A172 (cell line): ENCODE measurements at places on chromosomes 4 and X.

- peak; percentile 95 for DNase-seq
These were observed 17.8 kb upstream of the CHIC2 start for GRCh38 chr4:54082168-54082567.

DNA sequence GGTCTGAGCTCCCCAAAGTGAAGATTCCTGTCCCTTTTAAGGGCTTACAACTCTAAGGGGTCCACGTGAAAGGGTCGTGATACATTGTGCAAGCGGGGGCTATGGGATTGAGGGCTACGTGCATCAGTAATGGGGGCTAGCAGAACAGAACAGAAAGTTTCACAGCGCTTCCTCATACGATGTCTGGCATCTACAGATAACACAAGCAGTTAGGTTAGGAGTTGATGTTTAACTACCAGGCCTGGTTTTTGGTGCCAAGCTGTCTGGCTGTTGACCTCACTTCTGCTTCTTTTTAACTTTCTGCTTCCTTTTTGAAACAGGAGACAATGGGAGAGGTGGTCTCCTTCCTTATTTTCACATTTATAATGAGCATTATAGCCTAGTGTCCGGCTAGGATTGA is 368.6 kb upstream of the CXorf51A start:
- no peak for DNase-seq

DNA sequence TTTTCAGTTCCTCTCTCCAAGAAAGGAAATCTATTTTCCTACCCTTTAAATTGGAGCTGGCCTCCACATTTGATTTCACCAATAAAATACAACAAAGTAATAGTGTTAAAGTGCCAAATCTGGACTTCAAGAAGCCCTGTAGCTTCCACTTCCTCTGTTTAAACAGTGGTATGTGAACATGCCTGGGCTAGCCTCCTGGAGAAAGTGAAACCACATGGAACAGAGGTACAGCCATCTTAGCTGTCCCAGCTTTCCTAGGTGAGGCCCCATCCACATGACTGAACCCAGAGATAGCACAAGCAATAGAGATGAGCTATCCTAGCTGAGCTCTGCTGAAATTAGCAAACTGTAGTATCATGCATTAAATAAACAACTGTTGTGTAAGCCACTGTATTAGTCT is 131.8 kb upstream of the VCX start:
- no peak for DNase-seq

DNA sequence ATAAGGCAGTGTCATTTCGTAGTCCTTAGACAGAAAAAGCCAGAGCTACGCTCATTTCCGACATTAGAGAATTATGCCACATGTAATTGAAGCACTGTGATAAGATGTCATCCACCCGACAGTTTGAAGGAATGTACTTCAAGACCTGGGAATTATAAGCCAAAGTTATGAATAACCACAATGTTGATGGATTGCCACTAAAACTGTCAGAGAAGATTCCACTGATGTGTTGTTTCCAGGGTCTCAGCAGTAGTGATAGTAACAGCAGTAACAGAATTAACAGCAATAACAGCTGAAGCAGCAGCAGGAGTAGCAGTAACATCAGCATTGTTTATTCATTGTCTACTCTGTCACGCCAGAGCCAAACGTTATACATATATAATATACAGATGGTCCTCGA is 24.7 kb downstream of the RAB33A start:
- DNase-seq = peak; percentile 5

- DNase-seq = no peak
These were observed 115.2 kb downstream of the GLRA3 start for GRCh38 chr4:174713821-174714220.

DNA sequence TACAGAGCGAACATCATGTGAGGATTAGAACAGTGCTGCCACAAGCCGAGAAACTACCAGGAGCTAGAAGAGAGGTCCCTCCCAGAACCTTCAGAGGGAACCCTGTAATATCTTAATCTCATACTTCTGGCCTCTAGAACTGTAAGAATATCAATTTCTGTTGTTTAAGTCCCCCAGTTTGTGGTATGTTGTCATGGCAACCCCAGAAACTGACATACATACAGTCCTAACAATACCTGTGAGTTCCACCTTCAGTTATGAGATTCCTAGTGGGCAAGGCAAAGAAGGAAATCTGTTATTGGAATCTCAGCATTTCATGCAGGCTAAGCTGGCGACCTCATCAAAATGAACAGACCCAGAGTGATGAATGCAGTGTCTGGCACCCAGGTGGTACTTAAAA is 42.5 kb downstream of the ZBTB49 start:
- DNase-seq = no peak

GRCh38 chr4:2792711-2793585 is at the start of gene SH3BP2:
SH3BP2 (plus strand) TSS chr4:2793085; CDS start chr4:2820618, 27,533 bp downstream.
- DNase-seq = peak; percentile 25

- no peak for DNase-seq
These were observed 164.1 kb downstream of the PPP3CA start for GRCh38 chr4:101183221-101183620.

GRCh38 chrX:42934020-42934726 is 156.2 kb upstream of the PPP1R2C start:
- DNase-seq = no peak

GRCh38 chr4:30882443-30882842 is 162.3 kb downstream of the PCDH7 start:
- no peak for DNase-seq

- peak; percentile 71 for DNase-seq
These were observed 11.4 kb downstream of the RNF175 start for GRCh38 chr4:153748378-153748777.
